ENCODE measurements at places on chromosomes 1 and 21. TPM values are rescaled to one million over a fixed set of nuclear protein-coding genes. Genes with fewer than 3 reads are reported as not detected.

The CCSAP gene
- 6.8 TPM for total RNA-seq

The C4BPA gene
- not detected for total RNA-seq

The KIF21B gene
- 1.1 TPM for total RNA-seq

The ANKRD34A gene
- 0.32 TPM for total RNA-seq

The CRTC2 gene
- total RNA-seq, result 2.3 TPM

The LHX4 gene
- not detected for total RNA-seq

The PRAMEF9 gene
- total RNA-seq, result not detected
